ENCODE measurements at places on chromosomes 16 and 17.

DNA sequence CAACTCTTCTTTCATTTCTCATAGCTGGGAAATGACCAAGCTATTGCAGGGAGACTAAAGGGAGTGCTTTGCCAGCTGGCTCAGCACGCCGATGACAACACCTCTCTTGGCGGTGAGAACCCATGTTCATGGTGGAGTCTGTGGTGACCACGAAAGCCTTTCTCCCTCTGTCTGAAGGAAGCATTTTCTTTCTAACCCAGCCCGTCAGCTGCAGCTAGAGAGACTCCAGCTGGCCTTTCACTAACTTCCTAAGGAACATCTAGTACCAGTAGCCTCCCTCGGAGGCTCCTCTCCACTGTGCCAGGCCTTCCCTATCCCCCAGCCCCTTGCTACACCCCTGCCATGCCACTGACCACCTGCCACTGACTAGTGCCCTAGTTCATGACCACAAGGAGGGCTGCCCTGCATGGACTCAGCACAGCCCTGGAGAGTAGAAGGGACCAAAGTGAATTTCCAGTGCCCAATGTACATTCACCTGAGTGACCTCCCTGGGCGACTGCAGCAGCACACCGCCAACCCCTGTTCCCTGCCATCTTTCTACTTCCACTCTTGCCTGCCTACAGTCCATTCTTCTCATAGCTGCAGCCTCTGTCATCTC is 81.3 kb downstream of the CBLN1 start:
- no peak for DNase-seq

GRCh38 chr17:75681289-75681688 is 14.2 kb downstream of the SAP30BP start:
- no peak for DNase-seq

GRCh38 chr16:68166264-68166663 is 69.7 kb downstream of the ESRP2 start:
- no peak for DNase-seq

DNA sequence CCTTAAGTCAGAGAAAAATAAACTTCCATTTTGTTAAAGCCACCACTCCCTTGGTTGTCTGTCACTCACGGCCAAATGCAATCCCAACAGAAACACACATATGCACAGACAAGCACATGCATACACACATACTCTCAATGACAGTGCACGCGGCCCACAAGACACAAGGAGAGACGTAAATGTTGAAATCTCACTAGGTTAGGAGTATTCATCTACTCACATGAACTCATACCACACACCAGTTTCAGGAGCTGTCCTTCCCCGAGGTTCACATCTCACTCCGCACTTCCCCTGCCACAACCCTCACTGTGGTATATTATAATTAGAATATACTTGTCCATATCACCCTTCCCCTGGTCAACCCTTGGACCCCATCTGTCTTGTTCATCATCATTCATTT is 30.5 kb upstream of the CRYBA1 start:
- no peak for DNase-seq

GRCh38 chr17:71287071-71287823 is 833.6 kb upstream of the SOX9 start:
- no peak for DNase-seq

GRCh38 chr17:61157246-61157886 is 242.3 kb upstream of the TBX2 start:
- no peak for DNase-seq

DNA sequence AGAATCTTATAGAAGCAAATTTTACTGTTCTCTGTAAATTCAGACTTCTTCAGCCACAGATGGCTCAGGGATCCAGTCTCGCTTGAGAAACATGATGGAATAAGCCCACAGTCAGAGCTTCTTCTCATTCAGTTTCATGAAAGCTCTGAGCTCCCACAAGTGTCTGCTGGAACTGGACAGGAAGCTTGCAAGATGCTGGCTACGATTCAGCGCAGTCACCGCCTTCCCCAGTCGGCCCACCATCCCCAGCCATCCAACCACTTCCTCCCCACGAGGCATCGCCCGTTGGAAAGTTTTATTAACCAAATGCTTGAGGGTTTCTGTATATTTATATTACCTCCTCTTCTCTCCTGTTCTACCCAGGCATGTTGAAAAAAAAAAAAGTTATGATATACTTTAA is 171.7 kb downstream of the ZFHX3 start:
- DNase-seq, result no peak

DNA sequence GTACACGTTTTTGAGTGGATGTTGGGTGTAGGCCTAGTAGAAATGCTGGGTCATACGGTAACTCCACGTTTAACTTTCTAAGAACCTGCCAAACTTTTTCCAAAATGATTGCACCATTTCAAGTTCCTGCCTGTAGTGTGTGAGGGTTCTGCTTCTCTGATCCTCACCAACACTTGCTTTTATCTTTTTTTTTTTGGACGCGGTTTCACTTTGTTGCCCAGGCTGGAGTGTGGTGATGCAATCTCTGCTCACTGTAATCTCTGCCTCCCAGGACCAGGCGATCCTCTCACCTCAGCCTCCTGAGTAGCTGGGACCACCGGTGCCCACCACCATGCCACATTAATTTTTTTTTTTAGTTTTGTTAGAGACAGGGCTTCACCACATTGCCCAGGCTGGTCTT is 23.5 kb downstream of the ZNF750 start:
- no peak for DNase-seq

DNA sequence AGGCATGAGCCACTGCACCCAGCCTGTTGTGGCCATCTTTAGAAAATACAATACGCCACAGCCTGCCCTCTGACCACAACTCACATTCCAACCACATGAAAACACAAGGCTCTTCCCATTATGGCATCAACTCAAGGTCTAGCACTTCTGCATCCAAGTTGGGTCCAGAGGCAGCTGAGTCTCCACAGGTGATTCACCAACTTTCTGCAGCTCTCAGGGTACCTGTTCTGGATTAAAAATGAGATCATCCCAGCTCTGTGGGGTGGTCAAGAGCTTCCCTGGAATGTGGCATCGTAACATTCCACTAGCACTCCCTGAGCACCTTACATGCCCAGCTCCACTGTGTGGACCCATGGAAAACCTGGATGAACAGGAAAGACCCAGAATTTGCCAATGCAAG is 9.9 kb upstream of the GUCY2D start:
- DNase-seq, result no peak

DNA sequence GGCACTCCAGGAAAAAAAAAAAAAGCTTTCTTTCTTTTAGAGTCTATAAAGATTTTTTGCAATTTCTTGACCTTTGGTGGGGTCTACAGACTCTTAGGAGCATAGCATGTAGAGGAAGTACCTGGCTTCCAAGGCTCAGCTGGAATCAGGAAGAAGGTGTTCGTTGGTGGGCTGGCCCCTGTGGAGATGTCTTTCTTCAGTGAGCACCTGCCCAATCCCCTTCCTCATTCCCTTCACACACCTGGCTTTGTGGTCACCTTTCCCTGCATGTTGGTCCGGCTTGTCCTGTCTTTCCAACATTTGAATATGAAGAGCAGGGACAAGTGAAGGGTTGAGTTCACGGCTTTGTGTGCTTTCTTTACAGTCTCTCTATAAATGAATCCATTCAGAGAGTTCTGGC is 352.4 kb downstream of the HAPSTR1 start:
- DNase-seq, result no peak

DNA sequence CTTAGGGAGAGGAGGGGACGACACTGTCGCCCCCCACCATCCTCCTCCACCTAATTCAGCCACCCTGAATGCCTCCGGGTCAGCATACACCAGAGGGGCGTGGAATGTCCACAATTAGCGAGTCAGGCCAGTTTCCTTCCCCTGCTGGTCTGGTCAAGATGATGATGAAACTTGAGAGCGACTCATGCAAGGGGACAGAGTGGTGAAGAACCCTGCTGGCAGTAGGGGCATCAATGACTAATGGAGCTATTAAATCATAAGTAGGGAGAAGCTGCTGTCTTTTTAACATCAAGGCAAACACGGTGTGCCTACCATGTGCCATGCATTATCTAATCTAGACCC is 7.2 kb downstream of the SPACA3 start:
- DNase-seq, result no peak

DNA sequence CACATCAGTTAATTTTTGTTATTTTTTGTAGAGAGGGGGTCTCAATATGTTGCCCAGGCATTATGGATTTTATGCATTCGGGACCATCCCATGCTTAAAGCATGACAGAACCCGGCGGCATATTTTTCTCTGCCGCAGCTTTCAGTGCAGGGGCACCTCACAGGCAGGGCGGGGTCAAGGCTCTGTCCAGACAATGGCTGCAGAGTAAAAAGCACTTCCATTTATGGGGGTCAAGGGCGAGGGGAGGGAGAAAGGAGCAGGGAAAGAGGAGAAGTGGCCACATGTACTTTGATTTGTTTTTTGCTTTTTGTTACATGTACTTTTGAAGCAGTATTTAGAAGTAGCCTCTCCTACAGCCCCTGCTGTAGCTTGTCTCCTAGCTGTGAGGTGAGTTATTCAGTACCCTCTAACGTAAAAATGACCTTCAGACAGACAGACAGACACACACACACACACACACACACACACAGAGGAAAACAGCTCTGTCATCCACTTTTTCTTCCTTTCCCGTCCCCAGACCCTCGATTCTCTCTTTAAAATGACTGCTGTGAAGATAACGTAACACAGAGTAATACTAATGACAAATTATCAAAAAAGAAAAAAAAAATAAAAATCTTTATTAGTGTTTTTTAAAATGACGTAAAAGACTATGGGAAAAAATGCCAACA is 856 bp upstream of the SCPEP1 start:
- DNase-seq, result no peak

DNA sequence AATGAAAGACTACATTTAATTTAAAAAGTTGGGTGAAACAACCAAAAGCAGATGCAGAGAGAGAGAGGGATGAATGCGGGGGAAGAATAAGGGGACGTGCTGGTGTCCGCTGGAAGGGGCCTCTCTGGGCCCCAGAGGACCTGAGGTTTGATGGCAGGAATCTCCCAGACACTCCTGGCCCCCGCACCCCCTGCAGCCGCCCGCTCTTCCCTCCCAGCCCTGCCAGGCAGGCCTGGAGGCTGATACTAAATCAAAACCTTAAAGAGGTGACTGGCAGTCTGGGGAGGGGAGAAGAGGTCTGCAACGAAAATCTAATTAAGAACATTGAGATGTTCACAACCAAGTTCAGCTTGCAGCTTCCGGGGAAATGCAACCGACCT is 2.4 kb downstream of the FOXL1 start:
- no peak for DNase-seq

- no peak for DNase-seq
Observed at GRCh38 chr16:85449885-85450245, 163.3 kb upstream of the GSE1 start.

- DNase-seq, result no peak
Observed at GRCh38 chr17:31513731-31514427, 122.4 kb downstream of the RAB11FIP4 start.

DNA sequence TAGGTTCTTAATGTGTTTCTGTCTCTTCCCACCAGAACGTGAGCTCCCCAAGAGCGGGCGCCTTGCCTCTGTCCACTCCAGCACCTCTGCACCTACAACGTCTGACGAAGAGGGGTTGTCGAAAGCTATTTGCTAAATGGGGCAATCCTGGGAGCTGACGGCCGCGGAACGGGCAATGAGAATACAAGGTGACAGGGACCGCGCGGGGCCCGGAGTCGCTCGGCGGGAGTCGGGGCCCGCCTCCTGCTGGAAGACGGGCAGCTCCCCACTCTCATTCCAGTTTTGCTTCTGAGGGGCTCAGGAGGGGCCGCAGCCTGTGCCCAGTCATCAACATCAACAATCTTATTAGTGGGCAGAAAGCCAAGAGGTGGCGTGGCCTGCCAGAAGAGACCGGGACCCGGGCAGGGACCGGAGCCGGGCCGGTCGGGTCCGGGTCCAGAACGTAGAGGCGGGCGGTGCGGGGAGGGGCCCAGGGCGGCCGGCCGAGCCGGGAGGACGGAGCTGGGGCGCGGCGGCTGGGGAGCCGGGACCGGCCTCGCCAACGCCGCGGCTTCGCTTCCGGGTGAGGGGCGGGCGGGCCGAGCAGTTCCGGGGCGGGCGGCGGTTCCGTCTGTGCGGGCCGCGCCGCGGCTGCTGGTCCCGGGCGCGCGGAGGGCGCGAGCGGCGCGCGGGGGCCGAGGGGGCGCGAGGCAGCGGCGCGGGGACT is at the start of gene MOSMO:
MOSMO (plus strand) TSS at position 603 of the 706 bp plus-strand sequence. CDS start 191 bp downstream, outside the sequence.
- peak; percentile 49 for DNase-seq

DNA sequence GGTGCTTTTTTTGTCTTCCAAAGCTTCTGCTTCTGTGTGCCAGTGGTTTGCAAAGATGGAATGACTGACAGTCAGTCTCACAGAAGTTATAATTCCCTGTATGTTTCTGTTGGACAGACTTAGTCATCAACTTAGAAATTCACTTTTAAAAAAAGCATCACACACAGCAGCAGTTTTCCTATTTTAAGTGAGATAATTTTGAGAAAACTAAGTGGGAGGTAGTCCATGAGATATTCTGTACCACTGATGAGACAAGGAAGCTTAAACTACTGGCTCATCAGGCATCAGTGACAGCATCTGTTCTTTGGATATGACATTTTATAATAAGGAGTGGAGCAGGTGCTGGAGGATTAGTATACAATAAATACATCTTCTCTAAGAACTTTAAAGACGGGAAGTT is 20.0 kb downstream of the CNP start:
- no peak for DNase-seq

GRCh38 chr16:24841291-24841690 is 4.5 kb upstream of the SLC5A11 start:
- no peak for DNase-seq

DNA sequence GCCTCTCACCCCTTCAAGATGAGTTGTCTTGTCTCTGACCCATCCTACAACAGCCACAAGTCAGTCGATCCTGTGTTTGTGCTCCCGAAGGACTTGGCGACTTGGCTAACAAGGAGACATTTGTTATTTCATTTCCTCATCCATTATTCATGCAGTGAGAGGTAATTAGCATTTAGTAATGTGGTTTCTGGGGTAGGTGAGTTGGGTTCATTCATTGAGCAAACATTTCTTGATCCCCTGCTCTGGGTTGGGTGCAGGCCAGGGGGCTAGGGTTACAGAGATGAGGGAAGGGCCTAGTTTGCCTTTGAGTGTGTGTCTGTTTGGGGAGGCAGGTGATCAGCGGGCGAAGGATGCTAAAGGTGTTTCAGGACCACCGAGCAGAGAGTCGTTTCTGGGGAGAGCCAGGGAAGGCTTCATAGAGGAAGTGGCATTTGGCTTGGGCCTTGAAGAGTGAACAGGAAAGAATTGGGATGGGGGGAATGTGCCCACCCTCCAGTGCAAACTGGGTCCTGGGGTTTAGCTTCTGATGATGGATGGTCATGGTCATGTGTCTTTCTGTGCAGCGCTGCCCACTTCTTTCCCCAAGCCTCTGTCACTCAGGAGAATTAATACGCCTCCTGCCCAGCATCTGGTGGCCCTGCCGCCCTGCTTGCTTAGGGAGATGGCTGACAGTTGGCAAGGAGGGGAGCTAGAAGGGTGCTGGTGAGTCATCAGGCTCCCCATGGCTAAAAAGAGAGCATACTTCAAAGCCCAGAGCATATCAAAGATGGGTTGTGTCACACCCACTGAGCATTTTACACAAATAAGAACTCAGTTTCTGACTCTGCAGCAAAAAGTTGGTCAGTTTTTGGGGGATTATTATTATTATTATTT is 38.5 kb downstream of the MSI2 start:
- DNase-seq, result no peak

GRCh38 chr17:34357398-34357797 is 1.1 kb downstream of the CCL13 start:
- DNase-seq, result no peak

- no peak for DNase-seq
Observed at GRCh38 chr17:45874151-45874550, 20.2 kb upstream of the MAPT start.
